ENCODE measurements at places on chromosomes 3 and 15.

GRCh38 chr3:128714887-128715491 lies 11.0 kb upstream of the RAB7A start:
- no peak for DNase-seq

DNA sequence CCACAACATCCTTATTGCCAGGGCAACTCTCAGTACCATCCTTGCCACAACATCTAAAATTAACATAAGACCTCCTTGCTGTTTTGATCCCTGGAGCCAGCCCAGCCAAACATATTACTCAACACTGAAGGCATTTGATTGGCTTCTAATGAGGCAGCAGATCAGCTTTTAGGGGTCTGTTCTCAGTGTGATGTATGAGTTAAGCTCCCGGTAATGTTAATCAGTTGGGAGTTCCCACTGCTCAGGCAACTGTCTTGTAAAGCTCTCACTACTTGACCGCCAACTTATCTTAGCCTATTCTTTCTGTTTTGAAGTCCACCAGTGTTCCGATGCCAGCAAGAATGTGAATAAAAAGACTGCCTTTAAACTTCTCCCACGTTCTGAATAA lies 158.9 kb downstream of the FOXB1 start:
- peak; percentile 66 for DNase-seq

GRCh38 chr3:52682016-52682415 lies 3.7 kb downstream of the PBRM1 start:
- peak; percentile 40 for DNase-seq

GRCh38 chr15:99436542-99437314 lies 129.1 kb upstream of the MEF2A start:
- DNase-seq: no peak

- no peak for DNase-seq
These were observed 81.3 kb downstream of the APBA2 start for GRCh38 chr15:28967066-28967465.

DNA sequence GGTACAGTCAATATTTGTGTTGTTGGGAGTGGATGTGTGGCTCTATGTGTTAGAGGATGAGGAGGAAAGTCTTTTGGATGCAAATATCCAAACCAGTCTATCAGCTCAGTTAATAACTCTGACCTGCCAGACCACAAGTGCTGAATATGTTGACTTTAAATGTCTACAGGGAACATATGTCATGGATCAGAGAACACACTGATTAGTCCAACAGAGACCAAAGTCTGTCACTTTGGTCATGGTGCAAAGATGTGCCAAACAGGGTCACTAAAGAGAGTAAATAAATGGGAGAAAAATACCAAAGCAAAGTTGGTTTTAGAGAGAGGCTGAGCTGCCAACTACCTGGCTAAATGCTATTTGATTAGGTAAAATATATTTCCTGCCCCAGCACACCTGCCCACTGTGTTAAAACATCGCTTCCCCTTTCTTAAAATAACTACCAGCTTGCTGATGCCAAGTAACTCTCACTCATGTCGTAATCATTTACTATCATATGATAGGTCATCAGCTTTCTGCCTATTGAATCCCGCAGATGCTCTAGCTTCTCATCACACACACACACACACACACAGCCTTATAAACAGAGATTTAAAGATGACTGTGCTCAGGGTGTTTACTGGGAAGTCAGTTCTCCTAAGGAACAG lies 173.3 kb downstream of the PDZRN3 start:
- no peak for DNase-seq

Data from spinal cord (tissue), 10 donors.